GM12864 (cell line): ENCODE measurements at places on chromosomes 16 and 17.

- no peak for DNase-seq
These were observed 6.8 kb downstream of the ELOB start for GRCh38 chr16:2770057-2770951.

DNA sequence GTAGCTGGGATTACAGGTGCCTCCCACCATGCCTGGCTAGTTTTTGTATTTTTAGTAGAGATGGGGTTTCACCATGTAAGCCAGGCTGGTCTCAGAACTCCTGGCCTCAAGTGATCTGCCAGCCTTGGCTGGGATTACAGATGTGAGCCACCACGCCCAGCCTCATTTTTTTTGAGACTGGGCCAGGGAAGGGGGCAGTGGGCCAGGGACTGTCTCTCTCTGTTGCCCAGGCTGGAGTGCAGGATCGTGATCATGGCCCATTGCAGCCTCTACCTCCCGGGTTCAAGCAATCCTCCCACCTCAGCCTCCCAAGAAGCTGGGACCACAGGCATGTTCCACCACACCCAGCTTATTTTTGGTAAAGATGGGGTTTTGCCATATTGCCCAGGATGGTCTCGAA lies 16.0 kb downstream of the RSL1D1 start:
- DNase-seq = no peak

DNA sequence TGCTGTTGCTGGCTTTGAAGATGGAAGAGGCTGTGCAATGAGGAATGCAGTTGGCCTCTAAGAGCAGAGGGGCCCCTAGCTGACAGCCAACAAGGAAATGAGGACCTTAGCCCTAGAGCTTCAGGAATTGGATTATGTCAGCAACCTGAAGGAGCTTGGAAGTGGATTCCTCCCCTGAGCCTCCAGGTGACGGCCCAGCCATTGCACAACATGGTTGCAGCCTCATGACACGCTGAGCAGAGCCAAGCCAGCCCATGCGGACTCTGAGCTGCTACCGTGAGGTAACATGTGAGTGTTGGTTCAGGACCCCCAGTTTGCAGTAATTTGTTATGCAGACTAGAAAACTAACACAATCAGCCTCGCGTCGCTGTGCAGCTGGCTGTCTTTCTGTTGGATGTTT lies 20.2 kb downstream of the CCDC42 start:
- no peak for DNase-seq

DNA sequence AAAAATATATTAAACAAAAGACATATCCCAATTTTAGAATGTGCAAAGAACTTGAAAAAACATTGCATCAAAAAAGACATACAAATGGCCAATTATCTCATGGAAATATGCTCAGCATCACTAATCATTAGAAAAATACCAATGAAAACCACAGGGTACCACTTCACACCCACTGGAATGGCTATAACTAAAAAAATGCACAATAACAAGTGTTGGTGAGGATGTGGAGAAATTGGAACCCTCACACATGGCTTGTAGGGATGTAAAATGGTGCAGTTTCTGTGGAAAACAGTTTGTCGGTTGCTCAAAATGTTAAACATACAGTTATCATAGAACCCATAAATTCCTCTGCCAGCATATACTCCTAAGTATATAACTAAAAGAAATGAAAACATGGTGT lies 796 bp upstream of the PSMB6 start:
- DNase-seq = no peak

DNA sequence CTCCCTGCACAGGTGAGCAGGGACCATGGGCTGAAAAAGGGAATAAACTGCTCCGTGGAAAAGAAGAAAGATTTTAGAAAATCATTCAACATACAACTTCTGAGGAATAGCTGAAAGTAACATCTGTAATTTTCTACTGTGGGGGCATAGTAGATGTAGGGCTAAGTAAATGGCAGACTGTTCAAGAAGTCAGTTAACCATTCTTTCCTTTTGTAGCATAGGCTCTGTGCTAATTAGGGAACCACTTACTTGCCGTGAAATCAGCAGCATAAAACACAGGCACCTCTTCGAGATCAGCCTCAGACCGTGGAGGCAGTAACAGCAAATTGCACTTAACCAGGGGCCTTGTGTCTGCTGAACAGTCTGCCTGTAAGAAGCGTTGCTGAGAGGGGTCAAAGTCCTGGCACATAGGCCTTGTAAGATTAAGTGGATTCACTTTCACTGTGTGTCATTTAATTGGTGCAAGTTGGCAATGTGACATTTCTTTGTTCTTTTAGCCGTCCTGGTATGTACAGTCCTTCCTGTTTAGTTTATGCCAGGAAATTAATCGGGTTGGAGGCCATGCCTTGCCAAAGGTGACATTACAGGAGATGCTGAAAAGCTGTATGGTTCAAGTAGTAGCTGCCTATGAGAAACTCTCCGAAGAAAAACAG lies 10.4 kb downstream of the COG1 start:
- DNase-seq = no peak

DNA sequence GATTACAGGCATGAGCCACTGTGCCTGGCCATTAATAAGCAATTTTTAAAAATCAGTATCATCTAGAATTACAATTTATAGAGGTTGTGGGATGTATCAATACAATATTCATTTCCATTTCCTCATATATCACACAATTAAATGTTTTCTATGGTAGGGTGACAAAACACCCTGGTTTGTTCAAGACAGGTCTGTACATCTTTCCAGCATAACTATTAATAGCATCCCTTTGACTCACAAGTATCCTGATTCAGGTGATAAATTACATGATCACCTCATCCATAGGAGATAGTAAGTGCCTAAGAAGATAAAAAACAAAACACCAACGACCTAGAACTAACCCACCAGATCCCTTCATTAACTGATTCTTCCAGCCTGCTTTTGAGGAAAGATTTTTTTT lies 13.1 kb downstream of the COIL start:
- no peak for DNase-seq

- DNase-seq = no peak
These were observed 13.2 kb upstream of the RGS9 start for GRCh38 chr17:65123757-65124675.

DNA sequence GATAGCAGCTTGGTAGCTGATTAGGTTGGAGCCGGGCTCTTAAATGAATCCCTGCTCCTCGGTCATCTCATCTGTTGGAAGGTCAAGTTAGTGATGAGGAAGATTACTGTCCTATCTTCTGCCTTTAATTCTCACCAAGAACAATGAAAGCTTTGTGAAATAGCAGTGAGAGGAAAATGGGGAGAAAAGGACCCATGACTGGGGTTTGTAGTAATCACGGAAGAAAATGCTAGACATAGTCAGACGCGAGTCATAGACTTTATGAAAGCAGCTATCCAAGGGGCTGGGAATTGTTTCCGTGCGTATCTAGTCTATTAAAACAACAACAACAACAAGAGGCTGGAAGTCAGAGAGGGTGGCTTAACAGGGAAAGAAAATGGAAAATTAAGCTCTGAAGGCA lies 18.3 kb downstream of the PIK3R5 start:
- DNase-seq = no peak

DNA sequence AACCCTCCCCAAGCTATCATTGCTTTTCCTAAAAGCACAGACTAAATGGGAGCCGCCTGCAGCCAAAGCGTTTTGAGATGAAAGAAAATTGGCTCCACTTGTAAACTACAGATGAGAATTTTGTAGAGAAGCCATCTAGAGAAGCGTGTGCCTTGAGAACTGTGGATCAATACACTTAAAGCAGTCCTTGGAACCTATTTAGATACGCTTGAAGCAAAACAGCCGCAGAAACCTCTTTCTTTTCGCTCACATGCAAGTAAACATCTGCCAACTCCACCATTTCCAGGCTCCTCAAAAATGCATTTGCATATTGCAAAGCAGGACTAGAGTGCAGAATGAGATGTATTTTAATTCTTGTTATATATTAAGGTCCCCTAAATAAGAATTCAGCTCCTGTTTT lies 13.1 kb downstream of the KIAA0513 start:
- no peak for DNase-seq

DNA sequence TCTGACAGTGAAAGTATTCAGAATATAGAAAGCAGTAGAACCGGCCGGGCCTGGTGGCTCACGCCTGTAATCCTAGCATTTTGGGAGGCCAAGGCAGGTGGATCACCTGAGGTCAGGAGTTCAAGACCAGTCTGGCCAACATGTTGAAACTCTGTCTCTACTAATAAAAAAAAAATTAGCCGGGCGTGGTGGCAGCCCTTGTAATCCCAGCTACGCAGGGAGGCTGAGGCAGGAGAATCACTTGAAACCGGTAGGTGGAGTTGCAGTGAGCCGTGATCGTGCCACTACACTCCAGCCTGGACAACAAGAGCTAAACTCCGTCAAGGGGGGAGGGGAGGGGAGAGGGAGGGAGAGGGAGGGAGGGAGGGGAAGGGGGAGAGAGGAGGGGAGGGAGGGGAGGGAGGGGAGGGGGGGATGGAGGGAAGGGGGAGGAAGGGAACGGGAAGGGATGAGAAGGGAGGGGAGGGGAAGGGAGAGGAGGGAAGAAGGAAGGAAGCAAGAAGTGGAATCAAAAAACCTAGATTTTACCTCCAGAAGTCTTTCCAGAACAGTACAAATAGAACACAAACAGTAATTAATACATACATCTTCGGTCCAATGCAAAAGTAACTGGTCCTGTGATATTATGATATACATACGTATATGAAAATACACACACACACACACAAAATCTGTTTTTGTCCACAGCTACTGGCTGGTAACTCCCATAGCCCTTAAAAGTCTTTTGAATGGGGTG lies 10.9 kb upstream of the NT5C start:
- no peak for DNase-seq

DNA sequence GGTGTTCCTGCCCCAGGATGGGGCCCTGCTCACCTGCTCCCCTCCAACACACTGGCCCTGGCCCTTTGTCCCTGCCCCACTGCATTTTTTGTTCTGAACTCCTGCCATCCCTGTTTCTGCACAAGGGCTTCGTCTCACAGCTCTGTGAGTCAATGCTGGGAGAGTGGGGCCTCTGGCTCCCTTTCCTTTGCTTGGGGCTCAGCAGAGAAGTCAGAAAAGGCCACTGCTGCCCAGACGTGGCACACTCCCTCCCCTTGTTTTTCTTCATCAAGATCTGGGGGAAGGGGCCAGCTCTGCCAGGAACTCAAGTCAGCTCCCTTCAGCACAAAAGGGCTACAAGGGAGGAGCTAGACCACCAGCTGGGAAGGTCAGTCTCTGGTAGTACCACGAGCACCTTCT lies 8.9 kb downstream of the PROCA1 start:
- DNase-seq = no peak
